ENCODE measurements at places on chromosomes 2 and 18. TPM values are rescaled to one million over a fixed set of nuclear protein-coding genes. Genes with fewer than 3 reads are reported as not detected.

Gene CRYBA2
- not detected for total RNA-seq

Gene SLC35G4
- not detected for total RNA-seq

Gene REG3A
- not detected for total RNA-seq

Gene ALK
- total RNA-seq: 5.6 TPM

Gene REV1
- total RNA-seq: 89.1 TPM

Gene MAP4K3
- 101 TPM for total RNA-seq

Gene STPG4
- total RNA-seq: not detected

GRCh38 chr2:119316066-119316465, 50.6 kb downstream of the C2orf76 start:
- no peak for DNase-seq

DNA sequence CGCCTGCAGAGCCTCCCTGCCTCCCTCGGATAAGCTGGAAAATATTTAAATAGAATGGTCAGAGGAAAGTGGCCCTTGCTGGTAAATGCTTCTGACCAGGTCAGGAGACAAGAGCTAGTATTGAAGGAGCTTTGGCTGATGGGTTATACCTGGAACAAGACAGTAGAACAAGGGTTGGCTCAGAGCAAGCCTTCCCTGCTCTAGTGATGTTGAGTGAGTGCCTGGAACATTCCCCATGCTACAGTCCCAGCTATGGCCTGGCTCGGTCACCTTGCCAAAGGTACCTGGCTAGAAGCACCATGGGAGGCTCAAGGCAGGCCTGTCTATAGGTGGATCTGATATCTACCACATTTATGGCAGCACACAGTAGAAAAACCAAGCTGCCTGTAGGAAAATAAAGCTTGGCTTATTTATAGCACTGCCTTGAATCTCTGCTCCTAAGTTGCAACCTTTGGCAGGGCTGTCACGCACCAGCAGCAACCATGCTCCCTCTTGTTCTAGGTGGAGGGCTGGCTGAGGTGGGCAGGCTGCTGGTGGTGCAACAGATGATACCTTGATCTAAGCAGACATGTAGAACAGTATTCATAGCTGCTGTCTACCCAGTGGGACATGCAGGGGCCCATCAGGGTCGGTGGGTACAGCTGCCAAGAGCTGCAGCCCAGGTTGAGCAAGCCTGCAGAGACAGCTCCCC, 66.7 kb upstream of the BCL2L11 start:
- no peak for DNase-seq

DNA sequence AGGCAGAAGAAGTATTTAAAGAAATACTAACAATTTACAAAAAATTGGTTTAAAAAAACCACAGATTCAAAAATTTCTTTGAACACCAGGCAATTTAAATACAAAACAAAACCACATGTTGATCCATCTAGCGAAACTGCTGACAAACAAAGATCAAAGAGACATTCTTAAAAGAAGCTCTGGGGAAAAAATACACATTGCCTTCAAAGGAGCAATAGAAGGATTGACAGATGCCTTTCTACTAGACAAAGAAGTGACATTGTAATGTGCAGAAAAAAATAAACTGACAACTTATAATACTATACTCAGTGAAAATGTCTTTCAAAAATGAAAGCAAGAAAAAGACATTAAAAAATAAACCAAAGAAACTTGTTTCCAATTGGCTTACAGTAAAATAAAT, 12.6 kb upstream of the EIF2AK3 start:
- DNase-seq: no peak

DNA sequence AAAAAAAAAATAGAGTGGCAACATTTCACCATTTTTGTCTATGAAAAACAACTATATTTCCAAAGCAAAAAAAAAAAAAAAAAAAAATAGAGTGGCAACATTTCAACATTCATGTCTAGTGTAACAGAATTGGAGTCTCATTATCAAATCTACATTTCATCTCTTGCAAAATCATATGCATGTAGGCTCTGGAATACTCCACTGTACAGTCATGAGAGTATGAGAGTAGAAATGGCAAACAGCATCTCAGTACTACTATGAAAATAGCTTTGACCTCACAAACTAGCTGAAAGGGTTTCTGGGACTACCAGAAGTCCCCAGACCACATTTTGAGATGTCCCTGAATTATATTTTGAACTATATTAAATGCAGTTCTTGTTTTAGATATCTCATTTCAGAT, 82.8 kb downstream of the SMAD2 start:
- no peak for DNase-seq

DNA sequence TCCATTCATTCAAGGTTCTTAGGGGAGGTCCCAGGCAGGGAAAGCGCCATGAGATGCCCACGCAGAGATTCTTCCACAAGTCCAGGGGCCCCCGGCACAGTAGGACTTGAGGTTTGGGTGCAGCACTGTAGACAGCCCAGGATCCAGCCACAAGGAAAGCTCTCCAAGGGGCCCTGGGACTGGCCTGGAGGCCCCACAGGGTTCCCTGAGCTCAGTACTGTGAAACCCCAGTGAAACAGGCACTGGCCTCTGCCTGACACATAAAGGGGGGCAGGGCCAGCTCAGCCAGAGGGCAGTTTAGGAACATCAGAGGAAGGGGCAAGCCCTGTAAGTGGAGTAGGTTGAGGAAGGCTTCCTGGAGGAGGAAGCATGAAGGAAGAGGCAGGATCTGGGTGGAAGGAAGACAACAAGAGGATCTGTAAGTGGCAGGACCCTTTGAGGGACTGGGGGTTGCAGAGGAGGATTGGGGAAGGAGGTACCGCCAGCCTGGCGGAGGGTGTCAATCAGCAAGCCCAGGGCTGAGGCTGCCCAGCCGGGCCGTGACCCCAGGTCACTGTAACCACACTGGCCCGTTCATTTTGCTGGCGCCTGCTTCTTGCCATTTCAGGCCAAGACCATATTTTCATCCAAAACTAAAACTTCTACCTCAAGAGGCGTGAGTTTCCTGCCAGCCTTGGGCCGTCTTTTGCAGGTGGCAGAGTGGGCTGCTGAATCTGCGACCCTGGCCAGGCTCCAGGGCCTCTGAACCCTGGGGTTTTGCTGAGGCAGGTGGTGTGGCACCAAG, 175.2 kb downstream of the SMAD7 start:
- DNase-seq: no peak

GRCh38 chr2:55165626-55166025, 66.5 kb downstream of the CLHC1 start:
- DNase-seq: no peak

GRCh38 chr2:35827086-35827485, 528.5 kb upstream of the CRIM1 start:
- DNase-seq: no peak

DNA sequence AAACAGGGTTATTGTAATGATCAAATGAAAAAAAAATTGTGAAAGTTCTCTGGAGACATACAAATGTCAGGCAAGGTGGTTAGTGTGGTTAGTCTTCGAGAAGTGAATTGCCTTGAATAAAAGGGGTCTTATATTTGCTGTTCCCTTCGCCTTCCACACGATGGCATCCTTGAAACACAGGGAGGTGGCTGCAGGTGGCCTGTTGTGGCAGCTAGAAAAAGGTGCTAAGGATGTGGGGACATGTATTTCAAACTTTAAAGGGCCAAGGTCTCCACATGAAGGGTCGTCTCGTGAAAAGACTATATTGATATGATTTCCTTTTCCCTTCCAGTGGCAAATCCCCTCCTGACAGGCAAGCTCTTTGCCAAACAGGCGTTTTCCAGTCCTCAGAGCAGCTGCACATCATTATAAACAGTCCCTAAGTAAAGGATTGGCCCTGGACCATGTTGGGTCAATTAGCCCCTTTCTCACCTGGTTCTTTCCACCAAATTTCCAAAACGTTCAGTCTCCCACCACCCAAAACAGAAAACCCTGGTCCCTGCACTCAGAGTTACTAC, 68.5 kb downstream of the COPS8 start:
- no peak for DNase-seq

DNA sequence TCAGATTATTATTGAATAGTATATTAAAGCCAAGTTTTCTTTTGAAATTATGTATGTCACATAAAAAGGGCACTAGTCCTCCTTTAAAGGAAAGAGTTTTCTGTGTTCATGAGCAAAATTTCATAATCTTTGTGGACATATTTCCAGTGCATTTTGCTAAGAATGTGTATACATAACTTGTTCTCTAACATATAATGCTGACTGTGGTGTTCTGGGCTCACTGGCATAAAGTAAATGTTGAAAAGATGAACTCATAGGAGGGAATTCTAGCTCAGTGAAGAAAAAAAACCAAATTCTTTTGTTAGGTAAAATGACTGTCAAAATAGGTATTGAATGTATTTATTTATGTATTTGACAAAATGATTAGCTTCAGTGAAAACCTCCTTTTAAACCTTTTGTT, 6.2 kb downstream of the KCNJ13 start:
- DNase-seq: no peak

DNA sequence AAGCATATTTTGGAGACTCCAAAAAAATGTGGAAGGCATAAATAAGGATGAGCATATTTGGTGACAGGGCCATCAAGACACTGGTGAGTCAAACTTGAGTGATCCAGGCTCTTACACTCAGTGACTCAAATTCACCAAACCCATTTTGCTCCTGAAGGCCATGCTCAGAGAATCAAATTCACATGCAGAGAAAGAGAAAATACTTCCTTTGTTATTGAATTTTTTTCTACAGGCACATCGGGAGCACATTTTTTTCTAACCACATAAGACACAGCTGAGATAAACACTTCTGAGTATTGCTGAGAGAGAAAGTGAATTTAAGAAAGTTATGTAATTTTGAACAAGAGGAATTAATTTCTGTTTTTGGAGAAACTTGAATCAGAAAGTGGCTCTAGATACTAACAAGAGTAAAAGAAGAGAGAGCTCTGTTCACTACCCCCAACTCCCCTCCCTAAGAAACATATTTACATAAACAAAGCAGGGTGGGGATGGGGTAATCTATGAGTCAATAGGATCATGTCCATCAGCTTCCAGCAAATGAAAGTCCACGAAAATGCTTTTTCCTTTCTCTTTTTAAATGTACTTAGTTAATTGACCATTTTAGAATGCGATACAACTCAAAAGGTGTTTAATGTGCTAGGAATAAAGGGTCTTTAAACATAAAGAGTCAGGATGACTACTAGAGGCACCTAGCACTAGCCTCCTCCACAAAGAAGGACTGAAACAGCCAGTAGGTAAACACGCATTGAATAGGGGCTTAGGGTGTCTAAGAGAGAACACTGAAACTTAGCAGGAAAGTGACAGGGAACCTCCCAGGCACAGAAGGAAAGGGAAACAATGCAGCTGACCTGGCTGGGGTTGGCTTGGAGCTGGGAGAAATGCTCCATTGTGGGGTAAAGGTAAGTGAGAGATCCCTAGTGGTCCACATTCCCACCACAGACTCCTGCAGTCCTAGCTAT, 152.3 kb downstream of the KCNE4 start:
- no peak for DNase-seq

GRCh38 chr2:54524226-54524991, 68.3 kb downstream of the SPTBN1 start:
- DNase-seq: no peak

GRCh38 chr2:39380525-39381150, 56.4 kb downstream of the MAP4K3 start:
- DNase-seq: no peak

- DNase-seq: no peak
Observed at GRCh38 chr2:58405341-58405740, 164.2 kb upstream of the FANCL start.

- DNase-seq: no peak
Observed at GRCh38 chr2:30872797-30873196, 65.6 kb upstream of the CAPN13 start.

DNA sequence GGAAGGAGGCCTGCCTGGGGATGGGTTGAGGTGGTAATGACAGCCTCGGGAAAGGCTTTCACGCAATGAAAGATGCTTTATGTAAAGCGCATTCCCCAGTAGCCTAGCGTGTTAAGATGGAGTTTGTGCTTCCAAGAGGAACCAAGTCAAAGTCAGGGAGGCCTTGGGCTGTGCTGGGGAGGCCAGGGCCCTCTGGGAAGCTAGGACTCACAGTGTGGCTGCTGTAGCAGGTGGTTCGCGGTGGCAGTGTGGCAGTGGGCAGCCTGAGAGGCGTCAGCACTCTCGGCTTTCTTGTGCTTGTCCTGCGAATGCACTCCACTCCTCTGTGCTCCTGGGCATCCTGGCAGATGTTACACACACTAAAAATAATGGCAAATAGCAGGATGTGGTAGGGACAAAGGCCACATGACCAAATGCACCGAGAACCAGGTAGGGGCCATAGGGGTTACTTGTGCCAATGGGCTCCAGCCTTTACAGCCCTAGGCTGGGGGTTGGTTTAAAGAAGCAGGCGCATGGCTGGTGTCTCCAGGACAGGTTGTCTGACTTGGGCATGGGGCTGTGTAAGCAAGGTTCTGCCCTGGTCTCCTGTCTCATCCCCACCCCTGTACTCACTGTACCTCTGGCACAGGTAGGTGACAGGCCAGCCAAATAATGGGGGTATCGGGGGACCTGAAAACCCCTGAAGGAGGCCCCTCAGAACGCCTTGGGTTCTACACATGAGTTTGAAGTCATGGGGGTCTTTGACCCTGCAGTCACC, 154.4 kb upstream of the TWIST2 start:
- no peak for DNase-seq

- DNase-seq: no peak
Observed at GRCh38 chr2:28492282-28492681, 3.6 kb upstream of the PLB1 start.

- DNase-seq: no peak
Observed at GRCh38 chr2:170842785-170843184, 26.1 kb downstream of the GAD1 start.

DNA sequence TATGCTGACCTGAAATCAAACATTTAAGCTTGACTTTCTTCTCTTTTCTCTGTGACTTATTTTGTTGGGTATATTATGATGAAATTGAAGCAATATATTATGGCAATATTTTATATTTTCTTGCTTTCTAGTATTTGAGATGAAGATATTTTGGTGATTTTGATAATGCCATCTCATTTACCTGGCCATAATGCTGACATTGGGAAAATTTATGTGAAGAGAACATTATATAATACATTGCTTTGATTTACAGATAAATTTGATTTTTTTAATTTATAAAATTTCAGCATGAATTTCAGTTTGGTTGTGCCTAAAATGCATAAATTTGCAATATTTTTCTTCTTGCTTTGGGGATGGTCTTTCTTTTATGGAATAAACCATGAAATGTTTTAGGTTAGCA, 1413.7 kb upstream of the TMEFF2 start:
- no peak for DNase-seq

DNA sequence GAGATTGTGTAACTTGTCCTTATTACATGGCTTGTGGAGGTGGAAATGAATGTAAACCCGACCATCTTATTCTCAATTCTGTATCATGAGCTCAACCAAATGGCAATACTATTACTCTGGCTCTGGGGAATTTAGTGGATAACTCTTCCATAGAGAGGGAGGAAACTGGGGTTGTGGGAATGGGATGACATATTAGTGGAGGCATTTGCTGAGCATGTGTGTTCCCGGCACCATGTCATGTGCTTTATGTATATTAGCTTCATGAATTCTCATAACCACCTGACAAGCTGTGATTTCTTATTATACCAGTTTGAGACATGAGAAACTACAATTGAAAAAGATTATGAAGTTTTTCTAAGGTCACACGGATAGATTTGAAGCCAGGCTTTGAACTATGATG, 112.8 kb upstream of the TMEFF2 start:
- no peak for DNase-seq

DNA sequence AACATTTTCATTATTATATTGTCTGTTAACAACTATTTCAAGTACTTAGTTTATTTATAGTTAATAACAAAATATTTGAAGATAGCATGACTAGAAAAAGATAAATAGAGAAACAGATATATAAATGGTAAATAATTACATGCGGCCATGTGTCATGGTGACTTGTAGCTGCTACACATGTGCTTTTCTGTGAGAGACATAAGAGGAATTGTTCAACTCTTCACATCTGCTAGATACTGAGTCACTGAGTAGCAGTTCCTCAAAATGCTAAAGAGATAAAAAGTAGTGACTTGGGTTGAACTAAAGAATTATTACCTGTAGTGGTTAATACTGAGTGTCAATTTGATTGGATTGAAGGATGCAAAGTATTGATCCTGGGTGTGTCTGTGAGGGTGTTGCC, 37.5 kb upstream of the SCN9A start:
- DNase-seq: no peak

All from breast epithelium (tissue), 4 donors.